ENCODE measurements at places on chromosomes 4 and X.

GRCh38 chr4:2082118-2082517, 23.0 kb downstream of the NAT8L start:
- no peak for DNase-seq

GRCh38 chrX:27968878-27969277, 12.4 kb downstream of the DCAF8L1 start:
- no peak for DNase-seq

DNA sequence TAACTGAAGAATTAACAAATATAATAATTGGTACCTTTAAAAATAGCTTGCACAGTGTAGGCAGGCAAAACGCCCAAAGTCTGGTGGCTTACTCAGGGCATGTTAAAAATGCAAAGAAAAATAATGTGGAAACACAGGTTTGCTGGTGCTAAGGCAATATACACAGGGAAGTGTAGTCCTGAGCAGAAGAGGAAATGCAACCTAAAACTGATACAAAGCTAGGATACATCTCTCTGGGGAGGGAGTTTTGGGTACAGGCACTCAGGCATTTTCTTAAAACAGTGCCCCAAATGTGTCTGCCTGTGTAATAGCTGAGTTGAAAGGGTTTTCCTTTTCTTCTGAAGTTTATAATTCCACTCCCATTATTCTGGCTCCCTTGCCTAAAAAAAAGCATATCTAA, 47.4 kb downstream of the TMPRSS11E start:
- no peak for DNase-seq

GRCh38 chr4:22850630-22851029, 157.9 kb downstream of the GBA3 start:
- DNase-seq, result no peak

DNA sequence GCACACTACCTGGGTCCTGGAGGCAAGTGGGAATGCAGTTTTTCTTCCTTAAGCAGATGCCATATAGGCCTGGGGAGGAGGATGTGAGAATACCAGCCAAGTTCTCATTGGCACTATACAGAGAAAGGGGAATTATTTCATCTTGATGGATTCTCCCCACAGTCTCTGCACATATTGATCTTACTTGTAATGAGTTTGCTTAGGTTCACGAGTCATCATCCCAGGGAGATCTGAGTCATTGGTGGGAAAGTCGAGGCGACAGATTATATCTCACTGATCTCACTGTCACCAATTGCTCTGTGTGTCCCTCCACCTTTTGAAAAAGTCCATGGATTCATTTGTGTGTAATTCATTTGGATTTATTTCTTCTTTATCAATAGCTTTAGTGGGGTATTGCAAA, 156.8 kb downstream of the AR start:
- no peak for DNase-seq

DNA sequence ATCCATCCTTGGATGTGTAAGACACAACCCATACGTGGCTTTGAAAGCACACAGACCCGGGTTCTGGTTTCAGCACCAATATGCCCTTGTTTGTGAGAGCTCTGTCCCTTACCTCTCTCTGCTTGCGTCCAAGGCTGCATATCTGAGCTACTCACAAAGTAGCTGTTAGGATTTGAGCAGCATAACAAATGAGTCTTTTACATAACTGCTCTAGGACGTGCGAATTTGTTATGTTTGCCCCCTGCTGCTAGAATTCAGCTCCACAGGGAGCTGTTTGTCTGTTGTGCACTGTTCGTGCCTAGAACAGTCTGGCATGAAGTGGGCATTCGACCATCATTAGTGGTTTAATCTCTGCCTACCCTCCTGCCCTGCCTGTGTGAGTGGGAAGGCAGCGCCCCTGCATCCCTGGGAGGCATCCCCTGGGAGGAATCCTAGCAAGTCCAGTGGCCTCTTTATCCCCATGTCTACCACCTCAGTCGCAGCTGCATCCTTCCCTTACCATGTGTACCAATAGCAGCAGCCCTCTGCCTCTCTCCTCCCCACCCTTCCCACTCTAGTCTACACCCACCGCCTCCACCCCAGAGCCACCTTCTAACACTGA, 42.1 kb downstream of the SLC2A9 start:
- DNase-seq, result no peak

DNA sequence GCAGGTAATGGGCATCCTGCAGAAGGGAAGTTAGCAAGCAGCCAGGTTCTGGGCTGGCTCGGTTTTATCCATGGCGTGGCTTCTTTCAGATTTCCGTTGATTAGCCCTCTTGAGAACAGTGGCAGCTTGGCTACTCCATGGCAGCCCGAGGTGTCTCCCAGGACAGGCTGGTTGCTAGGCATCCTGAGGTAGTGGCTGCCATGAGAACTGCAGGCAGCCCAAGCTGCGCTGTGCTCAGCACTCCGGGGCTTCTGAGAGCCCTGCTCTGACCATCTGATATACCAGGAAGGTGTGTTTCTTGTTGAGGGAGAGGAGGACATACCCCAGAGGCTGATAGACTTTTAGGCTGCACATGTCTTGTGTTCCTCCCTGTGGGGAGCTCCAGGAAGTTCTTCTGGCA, 253.4 kb upstream of the CASK start:
- DNase-seq, result no peak

- DNase-seq, result no peak
Observed at GRCh38 chr4:168487282-168488035, 7.2 kb upstream of the DDX60L start.

DNA sequence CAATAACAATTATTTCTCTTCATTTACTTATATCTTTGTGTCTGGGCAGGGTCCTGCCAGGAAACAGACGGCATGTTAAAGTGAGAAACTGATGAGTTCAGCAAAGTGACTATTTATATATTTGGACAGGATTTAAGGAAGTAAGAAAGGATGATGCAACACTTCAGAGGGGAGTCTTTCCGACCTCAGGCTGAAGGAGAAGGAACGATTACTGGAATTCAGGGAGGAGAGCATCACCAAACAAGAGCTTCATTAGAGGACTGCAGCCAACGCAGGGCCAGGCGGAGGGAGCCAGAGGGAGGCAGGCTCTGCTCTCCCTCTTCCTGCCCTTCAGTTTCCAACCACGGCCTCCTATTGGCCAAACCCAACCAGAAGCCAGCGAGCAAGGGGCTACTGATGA, 1.5 kb upstream of the TLR7 start:
- no peak for DNase-seq

DNA sequence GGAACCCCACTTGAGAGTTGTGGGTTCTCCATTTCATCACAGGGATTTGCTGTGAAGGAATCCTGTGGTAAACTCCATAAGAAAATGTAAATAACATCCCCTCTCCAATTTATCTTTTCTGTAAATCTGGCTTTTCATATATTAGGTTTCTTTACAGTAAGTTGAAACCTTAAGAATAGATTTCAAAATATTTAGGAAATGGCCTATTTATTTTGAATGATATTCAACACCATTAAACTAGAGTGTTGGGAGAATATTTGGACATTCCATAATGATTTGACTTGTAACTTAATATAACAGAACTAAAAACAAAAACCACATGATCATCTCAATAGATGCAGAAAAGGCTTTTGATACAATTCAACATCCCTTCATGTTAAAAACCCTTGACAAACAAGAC, 197.3 kb upstream of the PGRMC2 start:
- DNase-seq, result no peak

DNA sequence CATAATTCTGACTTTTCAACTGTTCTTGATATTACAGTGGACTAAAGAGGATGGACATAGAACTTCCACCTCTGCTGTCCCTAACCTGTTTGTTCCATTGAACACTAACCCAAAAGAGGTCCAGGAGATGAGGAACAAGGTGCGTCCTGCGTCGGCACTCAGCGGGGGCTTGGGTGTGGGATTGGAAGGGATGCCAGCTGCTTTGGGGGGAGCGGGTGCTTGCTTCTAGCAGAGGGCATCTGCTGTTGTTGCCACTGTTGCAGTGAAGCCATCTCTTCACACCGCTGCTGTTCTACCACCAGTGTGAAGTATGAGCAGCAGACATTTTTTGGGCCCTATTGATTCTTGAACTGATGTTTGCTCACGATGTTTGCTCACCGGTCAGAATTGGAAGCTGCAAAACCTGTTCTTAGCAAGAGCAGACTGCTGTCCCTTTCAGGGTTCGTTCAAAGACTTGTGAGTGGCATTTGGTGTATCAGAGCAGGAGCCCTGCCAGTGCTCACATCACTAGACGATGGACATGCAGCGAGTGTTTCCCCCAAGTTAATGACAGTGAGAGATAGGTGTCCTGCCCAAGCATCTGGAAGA, 55.4 kb downstream of the NOP14 start:
- DNase-seq, result no peak

DNA sequence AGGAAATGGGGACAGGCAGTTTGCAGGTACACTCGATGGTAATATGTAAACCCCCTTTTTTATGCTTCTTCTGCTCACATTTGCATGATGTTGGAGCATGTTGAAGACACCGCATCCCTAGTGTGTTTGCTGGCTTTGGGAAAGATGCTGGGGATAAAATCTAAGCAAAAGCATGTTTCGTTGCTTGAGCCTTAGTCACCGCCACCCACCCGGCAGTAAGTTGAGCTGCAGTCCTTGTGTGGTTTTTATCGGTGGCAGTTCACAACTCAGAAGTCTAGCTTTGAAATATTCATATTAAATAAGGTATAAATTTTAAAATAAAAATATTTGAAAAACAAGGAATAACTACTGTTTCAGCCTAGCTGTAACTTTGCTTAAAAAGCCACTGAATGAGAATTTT, 21.7 kb upstream of the MND1 start:
- DNase-seq, result no peak

- no peak for DNase-seq
Observed at GRCh38 chrX:111328858-111329257, 58.6 kb upstream of the CAPN6 start.

DNA sequence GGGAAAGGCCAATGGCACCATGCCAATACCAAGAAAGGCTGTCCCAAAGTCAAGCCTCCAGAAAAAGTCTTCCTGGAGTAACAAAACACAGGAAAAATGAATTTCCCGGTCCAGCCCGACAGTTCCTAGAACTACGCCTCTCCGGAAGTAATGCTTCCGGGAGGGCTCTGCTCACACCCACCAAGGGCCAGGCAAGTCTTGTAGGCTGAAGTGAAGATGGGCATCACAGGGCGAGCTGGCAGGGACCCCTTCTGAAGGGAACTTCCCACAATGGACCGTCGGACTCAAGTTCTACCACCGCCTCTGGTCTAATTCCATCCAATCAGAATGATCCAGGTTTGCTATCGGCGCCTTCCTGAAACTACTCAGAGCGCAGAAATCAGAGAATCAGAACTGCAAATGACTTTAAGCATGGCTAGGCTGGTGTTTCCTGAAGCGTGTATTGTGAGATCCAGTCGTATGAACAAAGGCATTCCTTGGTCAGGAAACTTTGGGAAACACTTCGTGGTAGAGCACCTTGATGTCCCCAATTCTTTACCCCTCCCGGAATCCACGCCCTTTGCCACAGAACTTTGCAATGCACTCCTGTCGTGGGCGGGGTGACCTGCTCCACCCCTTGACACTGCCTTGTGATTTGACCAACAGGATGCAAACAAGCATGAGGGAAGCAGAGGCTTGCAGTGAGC, 127.8 kb downstream of the BCOR start:
- no peak for DNase-seq

- DNase-seq, result no peak
Observed at GRCh38 chr4:168496834-168497233, at the start of gene PALLD. Gene PALLD, plus strand, starts transcription at chr4:168497052.

GRCh38 chrX:153767674-153768055, 3.6 kb downstream of the PLXNB3 start:
- DNase-seq, result no peak

DNA sequence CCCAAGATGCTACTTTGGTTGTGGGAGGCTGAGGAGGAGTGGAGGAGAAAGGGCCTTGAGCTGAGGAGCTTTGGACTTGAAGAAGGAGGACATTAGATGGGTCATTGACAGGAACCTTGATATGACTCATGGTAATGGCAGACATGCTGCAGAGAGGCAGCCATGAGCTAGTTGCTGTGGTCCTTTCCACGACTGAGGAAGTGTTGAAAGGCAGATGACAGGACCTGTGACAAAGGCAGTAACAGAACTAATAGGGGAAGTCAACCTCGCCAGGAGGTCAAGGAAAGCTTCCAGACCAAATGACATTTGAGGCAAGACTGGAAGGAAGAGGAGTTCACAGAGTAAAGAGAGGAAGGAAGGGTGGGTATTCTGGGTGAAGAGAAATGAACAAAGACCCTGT, 7.6 kb upstream of the XPNPEP2 start:
- no peak for DNase-seq

DNA sequence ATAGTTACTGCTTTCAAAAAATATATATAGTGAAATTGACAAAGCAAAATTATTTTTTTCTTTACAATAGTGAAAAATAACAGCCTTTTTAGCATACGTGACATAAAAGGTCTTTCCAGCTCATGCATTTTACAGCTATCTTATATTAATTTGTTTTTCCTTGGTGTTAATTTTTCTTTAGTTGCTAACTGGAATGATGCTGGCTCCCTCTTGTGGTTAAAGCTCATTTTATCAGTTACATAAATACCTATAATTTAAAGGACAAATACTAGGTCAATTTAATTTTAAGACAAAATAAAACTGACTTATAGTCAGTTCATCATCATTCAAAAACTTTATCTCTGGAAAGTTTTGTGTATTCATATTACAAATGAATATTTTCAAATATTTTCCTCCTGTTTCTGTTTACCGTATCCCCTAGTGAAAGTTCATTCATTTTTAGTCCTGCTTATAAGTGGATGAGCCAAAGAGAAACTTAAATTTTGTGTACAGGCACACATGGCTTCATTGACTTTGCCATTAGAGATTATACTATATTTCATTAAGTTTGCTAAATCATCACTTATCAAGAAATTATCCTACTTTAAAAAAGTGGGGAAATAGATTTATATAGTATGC, 9.9 kb upstream of the ANAPC4 start:
- DNase-seq, result no peak

GRCh38 chr4:57039345-57039744, 60.6 kb downstream of the POLR2B start:
- DNase-seq, result no peak

GRCh38 chrX:45571453-45571852, 370.8 kb upstream of the DIPK2B start:
- DNase-seq, result no peak
